Melanocyte of skin (primary cell): ENCODE measurements at places on chromosomes 13 and 19. TPM values are rescaled to one million over a fixed set of nuclear protein-coding genes. Genes with fewer than 3 reads are reported as not detected.

PGLYRP1 gene
- not detected in 2 replicates for total RNA-seq

PTH2 gene
- not detected in 2 replicates for total RNA-seq

GNG8 gene
- not detected in 2 replicates for total RNA-seq

ZNF135 gene
- 2.7 and 2.9 TPM in 2 replicates for total RNA-seq

IL12RB1 gene
- 0.31 and 2.0 TPM in 2 replicates for total RNA-seq

SPRED3 gene
- 0.34 and 0.36 TPM in 2 replicates for total RNA-seq

HCST gene
- total RNA-seq, result 1.00 TPM in 1 of 2 replicates, not detected in the other

CEACAM1 gene
- 6.2 and 9.3 TPM in 2 replicates for total RNA-seq

ATP13A1 gene
- 70.9 and 111 TPM in 2 replicates for total RNA-seq

SLC10A2 gene
- not detected in 2 replicates for total RNA-seq

TPGS1 gene
- 31.7 and 41.1 TPM in 2 replicates for total RNA-seq

OR7D2 gene
- not detected in 2 replicates for total RNA-seq

CDADC1 gene
- 1.7 and 2.5 TPM in 2 replicates for total RNA-seq

GRK1 gene
- under 0.01 TPM in 1 of 2 replicates, not detected in the other for total RNA-seq

CEACAM16 gene
- total RNA-seq, result not detected in 2 replicates
